ENCODE measurements at places on chromosomes 3 and 15.
A peak's percentile ranks its signal among the peaks of the same experiment; 100 is the strongest.

GRCh38 chr15:63604281-63604680, 7.1 kb downstream of the FBXL22 start:
- no peak for DNase-seq

GRCh38 chr15:85636351-85636750, 158.4 kb downstream of the KLHL25 start:
- no peak for DNase-seq

- peak; percentile 95 for DNase-seq
Observed at GRCh38 chr3:64343689-64344430, 118.6 kb upstream of the PRICKLE2 start.

DNA sequence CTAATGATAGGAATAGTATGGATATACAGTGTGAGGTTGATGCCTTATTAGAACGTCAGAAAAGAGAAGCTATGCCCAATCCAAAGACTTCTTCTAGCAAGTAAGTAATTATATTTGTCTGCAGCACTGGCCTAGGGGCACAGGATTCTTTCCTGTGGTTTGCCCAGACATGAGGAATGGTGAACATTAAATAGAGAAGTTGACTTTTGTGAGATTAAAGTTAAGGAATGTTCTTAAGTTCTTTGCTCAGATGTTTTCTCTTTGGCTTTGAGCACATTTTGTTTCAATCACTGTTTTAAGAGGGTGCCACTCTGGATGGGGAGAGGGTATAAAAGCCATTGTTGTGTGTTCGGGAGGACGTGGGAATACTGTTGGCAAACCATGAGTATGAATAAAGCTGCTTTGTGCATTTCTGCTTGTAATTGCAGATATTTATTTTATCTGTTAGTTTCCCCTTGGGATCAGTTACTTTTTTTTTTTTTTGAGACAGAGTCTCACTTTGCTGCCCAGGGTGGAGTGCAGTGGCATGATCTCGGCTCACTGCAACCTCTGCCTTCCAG, 8.3 kb downstream of the KIF23 start:
- no peak for DNase-seq

GRCh38 chr3:117692416-117692995, 982.9 kb downstream of the TUSC7 start:
- peak; percentile 22 for DNase-seq

- no peak for DNase-seq
Observed at GRCh38 chr15:42138968-42139386, 17.5 kb downstream of the PLA2G4F start.

DNA sequence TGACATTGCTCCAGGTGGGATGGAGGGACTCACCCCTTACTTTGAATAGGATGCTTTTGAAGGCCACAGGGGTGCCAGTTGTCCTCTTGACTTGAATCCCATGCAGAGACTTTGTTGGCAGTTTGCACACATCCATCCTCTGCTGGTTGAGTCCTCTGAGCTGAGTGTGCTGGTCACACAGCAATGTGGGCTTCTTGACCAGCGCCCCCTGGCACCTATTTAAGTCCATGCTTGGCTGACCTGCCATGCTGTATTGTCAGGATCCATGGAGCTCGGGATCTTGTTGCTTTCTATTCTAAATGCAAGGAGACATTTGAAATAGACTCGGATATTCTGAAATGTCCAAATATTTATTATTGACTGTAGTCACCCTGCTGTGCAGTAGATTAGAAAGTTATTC, 19.8 kb downstream of the RAB7A start:
- no peak for DNase-seq

- no peak for DNase-seq
Observed at GRCh38 chr3:186440891-186441290, 78.9 kb upstream of the DGKG start.

DNA sequence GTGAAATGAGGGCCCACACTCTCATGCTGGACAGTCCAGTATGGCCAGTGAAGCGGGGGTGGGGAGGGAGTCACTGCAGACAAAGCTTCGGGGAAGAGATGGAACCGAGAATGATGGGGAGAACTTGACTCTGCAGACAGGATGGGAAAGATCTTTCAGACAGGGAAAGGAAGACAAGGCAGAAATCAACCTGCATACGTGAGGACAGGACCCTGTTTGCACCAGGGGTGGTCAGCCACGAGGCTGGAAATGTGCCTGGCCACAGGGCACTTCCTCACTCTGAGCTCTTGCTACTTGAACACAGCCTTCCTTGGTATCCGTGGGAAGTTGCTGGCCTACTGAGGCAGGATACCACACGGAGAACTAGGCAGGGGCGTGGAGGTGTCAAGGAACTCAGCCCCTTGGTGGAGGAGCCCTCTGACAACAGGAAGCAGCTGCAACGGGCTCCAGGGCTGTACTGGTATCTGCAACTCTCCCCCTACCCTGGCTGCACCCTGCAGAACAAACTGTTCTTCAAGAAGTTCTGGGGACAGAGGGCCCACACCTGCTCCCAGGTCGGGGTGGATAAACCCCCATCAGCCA, 9.3 kb upstream of the SRP14 start:
- no peak for DNase-seq

DNA sequence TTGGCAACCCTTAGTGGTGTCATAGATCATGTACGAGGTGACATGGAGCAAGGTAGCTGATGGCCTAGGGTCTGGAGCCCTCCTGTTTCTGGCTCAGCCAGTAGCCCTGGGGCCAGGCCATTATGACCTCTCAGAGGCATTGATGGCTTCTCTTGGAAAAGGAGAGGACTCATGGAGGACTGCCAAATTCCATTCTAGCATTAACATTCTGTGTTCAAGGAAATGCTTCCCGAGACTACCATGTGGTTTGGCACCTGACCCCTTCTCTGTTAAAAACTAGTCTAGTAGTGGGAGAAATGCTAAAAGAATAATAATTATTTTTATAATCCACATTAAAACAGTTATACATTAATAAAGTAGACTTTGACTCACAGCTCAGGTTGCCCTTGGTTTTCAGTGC, 40.2 kb upstream of the ADAMTSL3 start:
- no peak for DNase-seq

DNA sequence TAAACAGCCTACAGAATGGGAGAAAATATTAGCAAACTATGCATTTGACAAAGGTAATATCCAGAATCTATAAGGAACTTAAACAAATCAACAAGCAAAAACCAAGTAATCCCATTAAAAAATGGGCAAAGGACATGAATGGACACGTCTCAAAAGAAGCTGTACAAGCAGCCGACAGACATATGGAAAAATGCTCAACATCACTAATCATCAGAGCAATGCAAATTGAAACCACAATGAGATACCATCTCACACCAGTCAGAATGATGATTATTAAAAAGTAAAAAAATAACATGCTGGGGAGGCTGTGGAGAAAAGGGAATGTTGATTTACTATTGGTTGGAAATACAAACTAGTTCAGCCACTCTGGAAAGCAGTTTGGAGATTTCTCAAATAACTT, 30.7 kb upstream of the PPM1L start:
- DNase-seq, result no peak

DNA sequence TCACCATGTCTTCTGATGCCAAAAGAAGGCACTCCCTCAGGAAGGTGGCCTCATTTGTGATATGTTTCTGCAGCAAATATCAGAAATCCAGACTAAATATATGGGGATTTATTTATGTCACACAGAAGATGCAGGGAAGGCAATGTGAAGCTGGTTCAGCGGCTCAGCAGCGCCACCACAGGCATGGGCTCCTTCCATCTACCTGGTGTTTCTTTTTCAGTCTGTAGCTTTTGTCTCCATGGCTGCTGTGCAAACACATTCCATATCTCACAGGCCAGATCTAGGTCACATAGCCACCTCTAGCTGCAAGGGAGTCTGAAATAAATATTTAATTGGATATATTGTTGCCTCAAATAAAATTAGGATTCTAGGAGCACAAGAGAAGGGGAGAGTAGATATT, 502.1 kb upstream of the IL12A start:
- no peak for DNase-seq

DNA sequence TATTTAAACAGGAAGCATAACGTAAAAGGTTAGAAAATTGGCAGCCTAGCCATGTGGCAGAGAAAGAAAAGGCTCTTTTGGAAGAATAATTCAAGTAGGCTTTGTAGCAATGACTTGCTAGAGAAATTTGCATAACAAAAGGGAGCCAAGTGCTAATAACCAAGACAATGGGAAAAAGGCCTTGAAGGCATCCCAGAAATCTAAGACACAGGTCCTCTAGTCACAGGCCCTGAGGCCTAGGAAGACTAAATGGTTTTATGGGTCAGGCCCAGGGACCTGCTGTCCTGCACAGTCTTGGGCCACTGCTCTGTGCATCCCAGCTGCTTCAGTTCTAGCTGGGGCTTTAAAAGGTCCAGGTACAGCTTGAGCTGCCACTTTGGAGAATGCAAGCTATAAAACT, 78.5 kb downstream of the FGF7 start:
- no peak for DNase-seq

GRCh38 chr3:35664460-35664919, 25.2 kb downstream of the ARPP21 start:
- no peak for DNase-seq

GRCh38 chr3:52527039-52527731, 6.5 kb downstream of the NT5DC2 start:
- DNase-seq, result peak; percentile 23

- DNase-seq, result no peak
Observed at GRCh38 chr3:56096999-56097398, 371.3 kb downstream of the ERC2 start.

- no peak for DNase-seq
Observed at GRCh38 chr3:20123131-20123652, 62.8 kb downstream of the SGO1 start.

DNA sequence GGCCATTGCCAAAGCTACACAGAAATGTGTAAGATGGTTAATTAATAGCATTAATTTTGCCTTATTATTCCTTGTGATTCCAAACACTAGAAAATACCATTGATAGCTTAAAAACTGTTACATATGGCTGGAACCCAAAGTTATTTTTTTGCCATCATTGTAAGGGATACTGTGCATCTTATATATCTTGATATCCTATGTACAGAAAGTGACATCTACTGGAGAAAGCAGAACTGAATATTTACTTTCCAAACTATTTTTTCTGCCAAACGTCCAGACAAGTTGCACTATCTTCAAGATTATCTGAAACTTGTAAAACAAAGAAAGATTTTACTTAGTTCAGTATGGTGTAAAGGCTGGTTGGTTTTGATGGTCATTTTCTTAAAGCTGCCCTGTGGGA, 33.3 kb upstream of the MEIS2 start:
- DNase-seq, result peak; percentile 52

DNA sequence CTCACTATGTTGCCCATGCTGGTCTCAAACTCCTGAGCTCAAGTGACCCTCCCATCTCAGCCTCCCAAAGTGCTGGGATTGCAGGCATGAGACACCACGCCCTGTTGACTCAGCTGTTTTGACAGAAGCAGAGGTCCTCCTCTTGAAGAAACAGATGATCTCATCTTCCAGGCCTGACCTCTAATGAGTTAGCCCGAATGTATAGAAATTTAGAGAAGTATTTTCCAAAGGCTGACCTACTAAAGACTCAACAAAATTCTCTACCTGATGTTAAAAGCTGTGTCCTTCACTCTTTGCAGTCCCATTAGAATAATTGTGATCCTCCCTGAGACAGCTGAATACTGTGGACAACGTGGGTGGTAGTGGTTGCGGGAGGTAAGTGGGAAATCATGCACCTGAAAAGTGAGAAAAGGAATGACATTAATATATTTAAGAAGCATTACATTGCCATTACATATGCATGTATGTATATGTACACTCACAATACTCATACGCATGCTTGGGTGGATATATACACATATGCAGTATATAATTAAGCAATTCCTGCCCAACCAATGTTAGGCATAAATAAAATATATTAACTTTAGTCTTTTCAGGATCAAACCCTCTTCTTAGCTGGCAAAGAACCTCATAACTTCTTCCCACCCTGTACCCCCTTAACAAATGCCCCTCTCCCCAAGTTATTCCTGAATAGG, 204.6 kb upstream of the NR2F2 start:
- peak; percentile 14 for DNase-seq

GRCh38 chr3:62049033-62049432, 324.3 kb downstream of the FEZF2 start:
- DNase-seq, result no peak

DNA sequence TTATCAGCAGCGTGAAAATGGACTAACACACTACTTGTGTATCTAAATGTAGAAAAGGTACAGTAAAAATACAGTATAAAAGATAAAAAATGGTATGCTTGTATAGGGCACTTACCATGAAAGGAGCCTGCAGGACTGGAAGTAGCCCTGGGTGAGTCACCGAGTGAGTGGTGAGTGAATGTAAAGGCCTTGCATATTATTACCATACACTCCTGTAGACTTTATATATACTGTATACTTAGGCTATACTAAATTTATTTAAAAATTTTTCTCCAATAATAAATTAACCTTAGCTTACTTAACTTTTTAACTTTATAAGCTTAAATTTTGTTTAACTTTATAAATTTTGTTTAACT, 67.2 kb upstream of the TSPAN3 start:
- no peak for DNase-seq

DNA sequence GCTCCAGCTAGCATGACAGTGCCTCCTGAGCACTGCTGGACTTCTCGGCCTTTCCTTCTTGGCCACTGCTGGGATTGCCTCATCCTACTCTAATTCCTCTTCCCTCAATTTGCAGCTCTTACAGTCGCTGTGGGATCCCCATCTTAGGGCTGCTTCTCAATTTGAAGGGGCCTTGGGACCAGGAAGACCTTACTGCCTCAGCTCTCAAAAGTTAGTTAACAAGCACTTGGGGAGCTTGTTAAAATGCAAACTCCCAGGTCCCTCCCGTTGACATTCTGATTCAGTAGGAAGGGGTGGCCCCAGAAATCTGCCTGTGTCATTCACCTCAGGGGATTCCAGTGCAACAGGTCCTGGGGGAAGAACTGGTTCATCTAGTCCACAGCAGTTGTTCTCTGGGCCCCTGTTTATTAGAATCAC, 14.8 kb downstream of the BDH1 start:
- no peak for DNase-seq

- DNase-seq, result peak; percentile 63
Observed at GRCh38 chr15:90086868-90087268, 15.4 kb downstream of the IDH2 start.

GRCh38 chr3:172716476-172716875, 5.6 kb upstream of the NCEH1 start:
- no peak for DNase-seq

GRCh38 chr15:70204652-70205051, 106.9 kb upstream of the TLE3 start:
- peak; percentile 26 for DNase-seq

- DNase-seq, result no peak
Observed at GRCh38 chr3:46299608-46300460, 54.1 kb upstream of the CCR2 start.

DNA sequence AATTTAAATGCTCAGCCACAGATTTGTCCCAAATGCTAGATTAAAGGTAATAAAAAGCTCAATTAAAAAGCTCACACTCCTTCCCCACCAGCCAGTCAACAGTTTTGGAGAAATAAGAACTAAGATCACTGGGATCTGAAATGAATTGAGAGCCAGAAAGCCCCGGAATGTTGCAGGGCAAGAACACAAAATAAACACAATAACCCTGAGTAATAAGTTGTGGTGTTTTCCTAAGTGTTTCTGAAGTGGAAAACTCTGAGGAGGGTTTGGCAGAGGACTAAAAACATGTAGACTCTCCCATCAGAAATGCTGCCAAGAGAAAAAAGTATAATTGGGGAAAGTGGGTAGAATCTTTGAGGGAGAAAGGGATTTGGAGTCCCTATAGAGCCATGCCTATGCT, 127.8 kb downstream of the ABI3BP start:
- peak; percentile 14 for DNase-seq
